ENCODE measurements at places on chromosomes 12 and 14. TPM values are rescaled to one million over a fixed set of nuclear protein-coding genes. Genes with fewer than 3 reads are reported as not detected.

The SOCS2 gene
- 52.6 TPM for total RNA-seq

The TAS2R50 gene
- total RNA-seq: not detected

The DPPA3 gene
- total RNA-seq: not detected

The KLHL33 gene
- total RNA-seq: not detected

DNA sequence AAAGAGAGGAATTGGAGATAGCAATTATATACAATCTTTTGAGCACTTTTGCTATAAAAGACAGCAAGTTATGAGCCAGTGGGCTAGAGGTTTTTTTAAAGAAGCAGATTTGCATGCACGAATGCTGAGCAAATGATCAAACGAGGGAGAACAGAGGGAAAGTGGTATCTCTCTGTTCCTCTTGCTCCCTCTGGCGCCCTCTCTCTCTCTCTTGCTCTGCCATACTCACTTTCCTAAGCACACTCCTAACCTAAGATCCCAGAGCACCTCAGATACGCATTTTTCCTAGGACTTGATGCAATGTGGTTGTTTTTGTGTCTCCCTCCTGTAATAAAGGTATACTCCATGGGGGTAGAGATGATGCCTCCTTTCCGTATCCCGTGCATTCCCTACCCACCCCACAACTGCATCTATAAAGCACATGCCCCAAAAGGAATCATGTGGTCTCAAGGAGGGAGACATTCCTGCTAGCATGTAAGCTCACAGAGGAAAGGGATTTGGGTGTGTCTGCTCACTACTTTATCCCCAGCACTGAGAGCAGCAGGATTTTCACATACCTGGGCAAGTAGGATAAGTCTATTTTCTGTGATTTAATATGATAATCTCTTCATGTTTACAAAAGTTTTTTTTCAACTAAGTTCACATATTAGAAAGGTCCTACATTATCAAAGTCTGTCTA, 270.2 kb downstream of the SSPN start:
- no peak for DNase-seq

- no peak for DNase-seq
Measured at GRCh38 chr12:122969676-122970075, 3.4 kb upstream of the ABCB9 start.

DNA sequence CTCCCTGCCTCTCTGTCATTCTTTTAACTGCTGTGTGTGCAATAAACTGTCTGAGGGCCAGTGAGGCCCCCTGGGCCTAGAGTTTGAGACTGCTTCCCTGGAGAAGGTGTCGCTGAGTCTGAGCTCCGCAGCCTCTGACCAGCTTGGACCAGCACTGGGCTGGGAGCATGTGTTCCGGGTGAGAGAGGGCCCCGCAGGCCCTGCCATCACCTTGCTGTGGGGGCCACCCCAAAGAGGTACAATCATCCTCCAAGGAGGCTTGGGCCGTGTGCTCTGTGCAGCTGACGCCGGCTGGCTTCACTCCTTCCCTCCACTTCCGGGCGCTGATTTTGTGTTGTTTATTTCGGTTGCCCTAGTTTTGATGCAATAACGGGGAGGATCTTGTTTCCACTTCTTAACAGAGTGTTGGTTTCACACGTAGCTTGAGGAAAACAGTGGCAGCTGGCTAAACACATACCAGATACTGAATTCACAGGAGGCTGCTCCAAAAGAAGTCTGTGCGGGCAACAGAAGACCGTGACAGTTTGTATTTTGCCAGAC, 121.6 kb downstream of the TMEM132C start:
- DNase-seq: no peak

GRCh38 chr12:123576611-123577010, 7.7 kb upstream of the TMED2 start:
- no peak for DNase-seq

- no peak for DNase-seq
Measured at GRCh38 chr14:97620066-97620465, 822.9 kb downstream of the VRK1 start.

Data from HFFc6 (cell line).